ENCODE measurements at places on chromosomes 13 and 19.

- no peak for DNase-seq
Observed at GRCh38 chr13:73481886-73482445, 423.2 kb downstream of the KLF5 start.

DNA sequence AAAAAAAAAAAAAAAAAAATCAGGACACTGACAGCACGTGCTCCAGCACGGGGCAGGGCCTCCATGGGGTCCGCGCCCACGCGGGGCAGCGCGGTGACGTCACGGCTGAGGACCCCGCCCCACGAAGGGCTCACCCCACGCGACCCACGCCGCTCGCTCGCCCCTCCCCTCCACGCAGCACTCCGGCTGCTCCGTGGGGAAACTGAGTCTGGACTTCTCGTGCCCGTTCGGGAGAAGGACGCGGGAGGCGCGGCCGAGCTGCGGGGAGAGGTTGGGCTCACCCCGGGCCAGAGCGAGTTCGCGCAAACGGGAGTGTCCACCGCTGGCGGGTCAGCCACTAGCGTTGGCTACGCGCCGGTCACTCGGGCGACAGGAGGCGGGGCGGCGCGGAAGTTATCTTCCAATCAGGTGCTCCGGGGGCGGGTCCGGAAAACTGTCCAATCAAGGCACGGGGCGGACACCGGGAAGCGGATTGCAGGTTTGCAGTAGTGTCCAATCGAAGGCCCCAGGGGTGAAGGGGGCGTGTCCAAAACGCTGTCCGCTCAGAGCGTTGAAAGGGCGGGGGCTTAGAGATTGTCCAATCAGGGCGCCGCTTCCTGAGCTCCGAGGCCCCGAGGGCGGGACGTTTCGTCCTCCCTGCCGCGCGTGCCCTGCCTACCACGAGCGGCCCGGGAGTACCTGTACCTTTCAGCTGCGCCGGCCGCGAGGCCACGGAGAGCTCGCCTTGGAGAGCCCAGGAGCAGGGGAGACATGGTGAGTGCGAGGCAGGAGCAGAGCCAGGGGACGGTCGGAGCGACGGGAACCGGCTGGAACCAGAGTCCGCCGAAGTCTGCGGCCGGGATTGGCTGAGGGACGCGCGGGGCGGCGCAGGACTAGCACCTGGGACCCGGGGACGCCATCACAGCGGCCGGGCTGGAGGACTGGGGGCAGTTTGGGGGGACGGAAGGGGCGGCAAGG, at the start of gene ZNF57:
TSS of gene ZNF57 (plus strand) at position 633 of the 957 bp plus-strand sequence. CDS start at position 751, 118 bp downstream.
- DNase-seq: peak; percentile 98

GRCh38 chr13:25731536-25731935, 320.3 kb downstream of the SHISA2 start:
- no peak for DNase-seq

- DNase-seq: no peak
Observed at GRCh38 chr13:36872621-36873020, 47.4 kb downstream of the SMAD9 start.

- DNase-seq: peak; percentile 16
Observed at GRCh38 chr13:40146611-40147117, 491.2 kb downstream of the COG6 start.

DNA sequence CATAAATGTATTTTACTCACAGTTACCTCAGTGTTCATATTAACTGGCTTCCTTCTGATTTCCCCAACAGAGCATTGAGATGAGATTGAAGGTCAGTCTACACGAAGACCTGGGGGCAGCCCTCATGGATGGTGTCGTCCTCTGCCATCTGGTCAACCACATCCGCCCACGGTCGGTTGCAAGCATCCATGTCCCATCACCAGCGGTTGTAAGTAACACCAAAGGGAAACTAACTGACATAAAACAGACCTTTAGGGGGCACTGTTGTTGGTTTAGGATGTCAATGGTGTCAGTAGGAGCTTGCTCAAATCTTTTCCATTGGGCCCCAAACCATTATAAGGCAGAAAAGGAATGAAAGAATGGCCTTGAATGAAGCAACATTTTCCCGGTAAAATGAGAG, 68.2 kb downstream of the ESD start:
- DNase-seq: peak; percentile 24

DNA sequence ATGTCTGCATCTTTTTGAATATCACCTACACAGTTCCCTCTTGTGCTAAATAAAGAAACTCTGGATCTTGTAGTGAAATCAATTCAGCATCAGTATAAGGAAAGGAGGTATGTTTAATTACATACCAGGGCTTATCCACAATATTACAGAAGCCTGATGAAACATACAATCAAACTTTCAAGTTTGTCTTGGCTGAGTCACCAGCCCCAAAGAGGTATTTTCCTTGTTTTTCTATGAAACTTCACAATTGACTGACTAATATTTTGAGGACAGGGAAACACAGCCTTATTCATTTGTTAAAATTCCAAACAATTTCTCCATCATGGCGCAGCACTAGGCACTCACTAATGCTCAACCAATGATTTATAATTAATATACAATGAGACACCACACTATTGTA, 952.4 kb downstream of the PCDH17 start:
- DNase-seq: no peak

- no peak for DNase-seq
Observed at GRCh38 chr13:98399756-98400155, 177.2 kb downstream of the STK24 start.

Measured in CD4-positive, alpha-beta T cell treated with Interleukin-10 for 1 hour (primary cell).